ENCODE measurements at places on chromosomes 6 and 20.

GRCh38 chr6:30207619-30208295 lies 5.4 kb downstream of the TRIM26 start:
- no peak for DNase-seq

GRCh38 chr6:17847203-17847760 lies 140.2 kb downstream of the KIF13A start:
- DNase-seq = no peak

- no peak for DNase-seq
These were observed 38.2 kb upstream of the FRMD1 start for GRCh38 chr6:168116975-168117899.

DNA sequence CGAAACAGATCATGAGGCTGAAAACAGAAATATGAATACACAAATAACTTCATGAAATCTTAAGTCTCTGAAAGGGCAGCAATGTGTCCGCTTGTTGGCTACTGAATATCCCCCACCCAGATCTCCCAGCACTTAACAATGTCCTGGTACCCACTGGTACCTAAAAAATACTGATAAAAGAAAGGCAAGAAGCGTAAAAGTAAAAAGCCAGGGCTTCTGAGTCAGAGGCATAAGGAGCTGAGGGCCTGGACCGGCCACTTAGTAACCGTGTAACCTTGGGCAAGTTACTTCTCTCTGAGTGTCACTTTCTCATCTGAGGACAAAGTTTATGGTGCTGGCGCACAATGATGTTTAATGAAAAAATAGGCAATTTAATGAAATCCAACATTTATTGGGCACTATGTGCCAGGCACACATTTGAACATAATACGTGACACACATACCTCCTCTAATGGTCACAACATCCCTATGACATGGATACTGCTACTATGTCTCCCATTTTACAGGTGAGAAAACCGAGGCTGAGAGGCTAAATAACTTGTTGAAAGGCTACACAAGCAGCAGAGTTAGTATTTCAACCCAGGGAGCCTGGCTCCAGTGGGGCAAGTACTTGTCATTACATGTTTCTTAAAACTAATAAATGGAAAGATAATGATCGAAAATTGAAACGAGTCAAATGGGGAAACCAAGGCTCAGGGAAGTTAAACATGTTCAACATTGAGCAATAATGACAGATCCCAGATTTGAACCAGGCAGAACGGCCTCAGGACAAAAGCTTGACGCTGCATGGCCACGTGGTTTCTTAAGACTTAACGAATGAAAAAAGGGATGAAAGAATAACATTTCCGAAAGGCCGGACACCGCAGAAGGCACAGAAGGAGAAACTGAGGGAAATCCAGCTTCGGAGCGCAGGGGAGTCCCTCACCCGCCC lies 828 bp downstream of the TP53RK start:
- no peak for DNase-seq

- DNase-seq = no peak
These were observed 110.6 kb upstream of the SIRPA start for GRCh38 chr20:1784586-1784985.

DNA sequence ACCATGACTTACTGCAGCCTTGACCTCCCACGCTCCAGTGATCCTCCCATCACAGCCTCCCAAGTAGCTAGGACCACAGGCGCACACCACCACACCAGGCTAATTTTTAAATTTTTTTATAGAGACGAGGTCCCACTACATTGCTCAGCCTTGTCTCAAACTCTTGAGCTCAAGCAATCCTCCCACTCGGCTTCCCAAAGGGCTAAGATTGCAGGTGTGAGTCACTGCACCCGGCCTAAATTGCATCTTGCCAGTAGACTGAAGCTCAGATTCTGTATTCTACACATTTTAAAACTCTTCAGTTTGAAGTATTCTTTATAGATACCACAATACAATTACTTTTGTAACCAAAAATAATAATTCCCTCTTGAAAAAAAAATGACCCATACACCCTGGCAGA lies 11.4 kb downstream of the NUDT3 start:
- DNase-seq = no peak

- DNase-seq = no peak
These were observed 84.0 kb downstream of the CHD6 start for GRCh38 chr20:41534170-41534569.
